Iris pigment epithelial cell (primary cell): ENCODE measurements at places on chromosomes 13 and 19.

- peak; percentile 77 for DNase-seq
These were observed 47.1 kb downstream of the LNX2 start for GRCh38 chr13:27573265-27573664.

- no peak for DNase-seq
These were observed 43.2 kb upstream of the WDFY2 start for GRCh38 chr13:51541037-51541436.

DNA sequence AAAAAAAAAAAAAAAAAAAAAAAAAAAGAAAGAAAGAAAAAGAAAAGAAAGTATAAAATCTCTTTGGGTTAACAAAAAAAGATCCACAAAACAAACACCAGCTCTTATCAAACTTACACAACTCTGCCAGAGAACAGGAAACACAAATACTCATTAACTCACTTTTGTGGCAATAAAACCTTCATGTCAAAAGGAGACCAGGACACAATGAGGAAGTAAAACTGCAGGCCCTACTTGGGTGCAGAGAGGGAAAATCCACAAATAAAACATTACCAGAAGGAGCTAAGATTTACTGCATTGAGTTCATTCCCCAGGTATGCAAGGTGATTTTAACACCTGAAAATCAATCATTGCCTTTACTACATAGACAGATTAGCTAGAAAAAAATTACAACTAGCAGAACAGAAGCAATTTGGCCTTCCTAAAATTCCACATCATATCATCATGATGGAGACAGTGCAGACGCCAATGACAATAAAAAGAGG lies 9.6 kb upstream of the CEACAM5 start:
- no peak for DNase-seq

GRCh38 chr13:31739226-31739625 lies at the start of gene RXFP2:
RXFP2 (plus strand) TSS chr13:31739526; CDS start chr13:31739613, 87 bp downstream.
- DNase-seq: no peak

- no peak for DNase-seq
These were observed 3.8 kb downstream of the TNNI3 start for GRCh38 chr19:55153652-55154264.

DNA sequence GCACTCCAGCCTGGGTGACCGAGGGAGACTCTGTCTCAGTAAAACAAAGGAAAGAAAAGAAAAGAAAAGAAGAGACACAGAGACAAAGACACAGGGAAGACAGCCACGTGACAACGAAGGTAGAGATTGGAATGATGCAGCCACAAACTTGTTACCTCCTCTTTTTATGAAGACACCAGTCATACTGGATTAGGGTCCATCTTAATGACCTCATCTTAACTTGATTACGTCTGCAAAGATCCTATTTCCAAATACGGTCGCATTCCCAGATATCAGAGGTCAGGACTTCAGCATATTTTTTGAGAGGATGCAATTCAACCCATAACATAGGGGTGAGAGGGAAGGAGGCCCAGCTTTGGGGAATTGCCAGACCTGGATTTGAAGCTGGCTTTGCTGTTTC lies 4.1 kb downstream of the ZNRF4 start:
- DNase-seq: no peak

DNA sequence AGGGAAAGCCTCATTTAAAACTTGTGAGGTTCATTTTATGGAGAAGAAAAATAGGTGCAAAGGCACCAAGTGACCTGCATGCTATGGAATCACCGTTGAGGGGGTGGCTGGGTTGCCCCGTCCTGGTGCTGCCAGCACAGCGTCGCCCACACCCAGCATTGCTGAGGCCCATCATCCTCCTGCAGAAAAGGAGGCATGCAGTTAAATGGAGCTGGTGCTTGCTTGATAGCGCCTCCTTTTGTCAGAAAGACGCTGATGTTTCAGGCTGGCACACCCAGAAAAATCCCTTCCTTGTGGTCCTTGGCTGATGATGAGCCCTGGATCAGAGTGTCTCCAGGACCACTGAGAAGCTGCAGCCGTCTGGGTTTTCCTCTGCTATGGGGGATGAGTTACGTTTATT lies 36.9 kb downstream of the DHRS12 start:
- DNase-seq: no peak

- peak; percentile 31 for DNase-seq
These were observed 37.7 kb downstream of the DLEU7 start for GRCh38 chr13:50805805-50806204.

DNA sequence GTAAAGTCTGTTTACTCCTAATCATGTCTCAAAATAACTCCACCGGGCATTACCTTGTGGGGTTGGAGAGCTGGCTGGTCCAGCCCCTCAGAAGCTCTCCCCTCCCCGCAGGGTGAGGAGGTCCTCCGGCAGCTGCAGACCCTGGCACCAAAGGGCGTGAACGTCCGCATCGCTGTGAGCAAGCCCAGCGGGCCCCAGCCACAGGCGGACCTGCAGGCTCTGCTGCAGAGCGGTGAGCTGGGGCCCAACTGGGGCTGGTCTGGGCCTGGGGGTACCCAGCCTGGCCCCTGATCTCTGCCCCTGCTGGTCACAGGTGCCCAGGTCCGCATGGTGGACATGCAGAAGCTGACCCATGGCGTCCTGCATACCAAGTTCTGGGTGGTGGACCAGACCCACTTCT lies 20.2 kb downstream of the HIPK4 start:
- no peak for DNase-seq

DNA sequence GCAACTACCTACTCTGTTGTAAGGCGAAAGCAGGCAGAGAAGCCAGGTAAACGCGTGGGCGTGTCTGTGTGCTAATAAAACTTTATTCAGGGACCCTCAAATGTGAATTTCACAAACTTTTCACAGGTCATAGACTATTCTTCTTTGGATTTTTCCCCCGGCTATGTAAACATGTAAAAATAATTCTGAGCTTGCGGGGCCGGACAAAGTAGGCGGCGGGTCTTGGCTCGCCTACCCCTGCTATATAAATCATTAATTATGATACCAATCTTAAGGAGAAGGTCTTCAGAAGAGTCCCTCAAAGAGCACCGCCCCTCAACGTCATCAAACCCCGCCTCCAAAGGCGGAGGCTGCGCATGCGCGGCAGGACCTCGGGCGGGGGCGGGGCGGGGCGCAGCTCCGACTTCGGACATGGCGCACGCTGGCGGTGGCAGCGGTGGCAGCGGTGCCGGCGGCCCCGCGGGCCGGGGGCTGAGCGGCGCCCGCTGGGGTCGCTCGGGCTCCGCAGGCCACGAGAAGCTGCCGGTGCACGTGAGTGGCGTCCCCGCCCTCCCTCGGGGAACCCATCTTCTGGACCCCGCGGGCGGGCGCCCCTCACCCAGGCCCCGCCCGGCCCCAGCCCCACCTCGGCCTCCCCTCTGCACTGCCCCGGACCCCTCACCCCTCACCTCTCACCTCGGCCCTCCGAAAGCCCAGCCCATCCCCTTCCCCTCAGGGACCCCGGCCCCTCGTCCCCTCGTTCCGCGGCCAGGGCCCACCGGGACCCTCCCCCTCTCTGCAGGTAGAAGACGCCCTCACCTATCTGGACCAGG lies at the start of gene SIN3B:
Gene SIN3B, plus strand, starts transcription at position 389 of the 812 bp plus-strand sequence. Its CDS starts 23 bp downstream, at position 412.
- DNase-seq: peak; percentile 84

GRCh38 chr13:20404488-20405222 lies 121.0 kb downstream of the CRYL1 start:
- no peak for DNase-seq

- DNase-seq: no peak
These were observed 35.1 kb downstream of the ELF1 start for GRCh38 chr13:40983725-40984667.

DNA sequence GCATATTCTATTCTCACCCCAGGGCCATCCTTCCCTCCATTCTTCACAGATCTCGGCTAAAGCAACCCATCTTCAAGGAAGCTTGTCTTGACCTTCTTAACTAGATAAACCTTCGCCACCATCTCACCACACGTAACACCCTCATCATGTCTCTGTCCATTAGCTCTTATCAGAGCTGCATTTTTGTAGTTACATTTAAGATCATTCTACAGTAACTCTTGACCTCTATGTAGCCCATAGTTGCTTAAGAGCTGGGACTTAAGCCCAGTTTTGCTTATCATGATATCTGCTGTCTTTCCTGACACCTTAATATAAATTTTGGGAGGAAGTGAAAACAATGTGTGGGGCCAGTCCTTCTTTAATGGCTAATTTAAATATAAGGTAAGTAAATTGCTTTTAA lies 345.1 kb downstream of the MTUS2 start:
- DNase-seq: no peak

DNA sequence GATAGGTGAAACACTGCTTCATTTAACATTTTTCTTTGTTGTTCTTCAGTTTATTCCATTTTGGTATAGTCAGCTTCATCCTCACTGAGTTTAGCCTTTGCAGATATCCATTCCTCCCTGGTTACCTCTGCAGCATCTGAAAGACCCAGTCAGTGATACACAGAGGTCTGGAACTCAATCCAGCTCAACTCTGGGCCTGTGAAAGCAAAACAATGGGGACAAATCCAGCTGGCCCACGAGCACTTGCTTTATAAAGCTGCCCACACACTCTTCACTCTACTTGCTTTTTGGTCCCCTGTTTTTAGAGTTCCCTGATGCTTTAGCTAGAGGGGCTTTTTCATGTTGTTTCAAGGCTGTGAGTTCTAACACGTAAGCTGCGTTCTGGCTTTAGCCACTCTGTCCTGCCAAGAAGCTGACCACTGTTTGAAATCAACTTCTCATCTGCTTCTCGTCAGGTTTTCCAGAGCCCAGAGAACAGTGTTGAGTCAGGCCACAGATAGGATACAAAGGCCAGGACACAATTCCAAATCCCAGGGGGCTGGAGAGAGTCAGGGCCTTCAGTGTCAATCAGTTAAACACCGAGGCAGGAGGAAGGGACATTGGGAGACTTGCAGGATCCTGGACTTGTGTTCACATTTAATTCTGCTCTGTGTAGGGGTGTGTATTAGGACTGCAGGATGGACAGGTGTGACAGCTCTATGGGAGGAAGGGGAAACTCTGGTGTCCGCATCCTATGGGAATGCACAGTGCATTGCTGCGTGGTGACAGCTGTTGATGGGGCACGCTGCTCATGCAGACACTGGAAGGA lies 83.5 kb upstream of the RNF113B start:
- DNase-seq: no peak

DNA sequence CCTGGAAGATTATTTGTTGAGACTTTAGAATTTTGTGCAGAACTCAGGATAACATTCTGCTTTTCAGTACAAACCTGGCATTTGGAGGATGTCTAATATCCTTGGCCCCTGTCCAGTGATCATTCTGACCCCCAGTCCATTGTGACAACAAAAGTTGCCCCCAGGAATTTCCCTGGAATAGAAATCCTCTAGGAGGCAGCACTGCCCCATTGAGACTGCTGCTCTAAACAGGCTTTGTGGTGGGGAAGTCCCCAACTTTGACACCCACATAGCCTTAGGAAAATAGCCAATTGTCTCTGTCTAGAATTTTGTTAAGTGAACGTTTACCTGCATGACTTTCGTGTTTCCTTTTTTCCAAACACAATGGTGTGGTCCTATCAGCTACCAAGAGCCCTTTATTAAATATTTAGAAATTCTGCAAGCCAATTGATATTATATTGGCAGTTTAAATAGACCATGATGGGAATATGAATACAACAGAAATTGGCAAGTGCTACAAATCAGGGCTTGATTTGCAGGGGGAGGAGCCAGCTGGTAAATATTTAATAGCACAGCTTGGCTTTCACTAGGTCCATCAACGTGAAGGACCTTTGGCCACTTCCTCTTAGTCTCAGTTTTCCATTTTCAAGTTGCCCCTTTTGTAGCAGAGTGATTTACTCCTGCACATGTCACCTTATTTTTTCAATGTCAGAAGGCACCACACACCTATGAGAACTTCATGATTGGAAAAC lies 451.7 kb downstream of the EFNB2 start:
- peak; percentile 67 for DNase-seq

GRCh38 chr19:3220576-3220975 lies 3.9 kb upstream of the CELF5 start:
- DNase-seq: no peak

GRCh38 chr13:52933547-52934210 lies 85.2 kb upstream of the PCDH8 start:
- DNase-seq: no peak

- peak; percentile 45 for DNase-seq
These were observed 21.6 kb downstream of the LSM14A start for GRCh38 chr19:34193876-34194275.

- DNase-seq: no peak
These were observed 2.3 kb downstream of the ABHD17A start for GRCh38 chr19:1882786-1883692.

GRCh38 chr19:46591870-46592269 lies 9.3 kb upstream of the CALM3 start:
- DNase-seq: no peak

GRCh38 chr19:7869453-7869909 lies 4.7 kb downstream of the PRR36 start:
- DNase-seq: peak; percentile 35

DNA sequence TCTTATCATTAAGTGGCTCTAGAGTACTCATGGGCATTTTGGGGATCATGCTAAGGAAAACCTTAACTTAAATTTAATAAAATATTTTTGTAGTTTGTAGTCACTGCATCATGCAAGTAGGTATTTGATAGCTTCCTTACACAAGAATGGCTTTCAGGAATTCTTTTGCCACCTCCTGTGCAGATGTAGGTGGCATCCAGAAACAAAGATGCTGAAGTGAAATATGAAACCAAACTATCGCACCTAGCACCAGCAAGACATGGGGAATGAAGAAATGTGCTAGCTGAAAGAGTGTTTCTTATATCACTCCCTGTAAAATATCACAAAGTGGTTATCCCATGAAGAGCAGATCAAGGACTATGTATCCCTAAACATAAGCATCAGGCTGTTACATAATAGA lies 924.5 kb upstream of the PRR20A start:
- DNase-seq: no peak

GRCh38 chr13:107713314-107713713 lies 502.0 kb downstream of the LIG4 start:
- DNase-seq: no peak

DNA sequence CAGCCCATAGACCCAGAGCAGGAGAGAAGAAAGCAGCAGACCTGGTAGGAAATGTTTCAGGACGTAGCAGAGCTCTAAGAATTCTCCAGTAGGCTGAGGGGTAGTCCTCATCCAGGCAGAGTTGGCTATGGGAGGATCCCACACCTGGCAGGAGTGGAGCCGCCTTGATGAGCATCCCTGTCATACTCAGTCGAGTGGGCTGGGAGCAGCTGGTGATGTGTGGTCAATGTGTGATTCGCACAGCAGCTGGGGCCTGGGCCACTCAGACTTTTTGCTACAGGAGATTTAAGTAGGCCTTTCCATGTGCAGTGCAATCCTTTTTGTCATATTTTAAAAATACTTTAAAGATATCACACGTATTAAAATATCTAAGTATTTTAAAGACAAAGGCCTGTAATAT lies 56.6 kb downstream of the MYO16 start:
- DNase-seq: no peak

GRCh38 chr13:24134757-24135156 lies 25.8 kb upstream of the SPATA13 start:
- no peak for DNase-seq

- no peak for DNase-seq
These were observed 11.9 kb downstream of the CYP4F12 start for GRCh38 chr19:15684828-15685227.
